SK-N-SH treated with all-trans-retinoic acid at 6 μM for 48 hours (cell line): ENCODE measurements at places on chromosomes 7 and 10.

- ATAC-seq, result no peak
Observed at GRCh38 chr7:150657526-150657925, 25.3 kb upstream of the GIMAP6 start.

DNA sequence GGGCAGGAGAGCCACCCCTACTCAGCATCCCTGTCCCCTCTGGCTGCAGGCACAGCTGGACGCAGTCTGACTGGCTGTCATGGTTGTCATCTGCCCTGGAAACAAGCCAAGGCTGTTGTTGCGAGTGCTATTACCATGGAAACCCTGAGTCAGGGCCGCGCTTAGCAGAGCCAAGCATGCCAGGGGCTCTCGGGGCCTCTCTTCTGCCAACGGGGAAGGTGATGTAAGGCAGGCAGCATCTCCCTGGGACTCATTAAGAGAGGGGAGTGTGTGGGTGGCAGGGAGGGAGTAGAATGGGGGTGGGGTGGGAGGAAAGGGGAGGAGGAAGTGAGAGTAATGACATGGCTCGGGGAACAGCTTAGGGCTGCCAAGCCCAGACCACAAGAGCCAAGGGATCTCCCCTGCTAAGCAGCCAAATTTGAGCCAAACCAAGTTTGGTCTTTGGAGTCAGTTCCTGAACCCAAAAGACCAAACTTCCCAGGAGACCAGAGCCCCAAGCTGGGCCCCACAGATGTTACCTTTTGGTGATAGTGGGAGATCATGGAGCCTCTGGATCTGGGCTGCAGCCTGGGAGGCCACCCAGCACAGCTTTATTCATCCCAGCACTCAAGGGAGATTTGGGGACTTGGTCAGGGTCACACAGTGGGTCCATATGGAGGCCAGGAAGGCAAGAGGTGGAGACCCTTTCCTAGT is 67.6 kb downstream of the TMEM130 start:
- peak; percentile 53; the same call in 1 of the 3 replicates for ATAC-seq

DNA sequence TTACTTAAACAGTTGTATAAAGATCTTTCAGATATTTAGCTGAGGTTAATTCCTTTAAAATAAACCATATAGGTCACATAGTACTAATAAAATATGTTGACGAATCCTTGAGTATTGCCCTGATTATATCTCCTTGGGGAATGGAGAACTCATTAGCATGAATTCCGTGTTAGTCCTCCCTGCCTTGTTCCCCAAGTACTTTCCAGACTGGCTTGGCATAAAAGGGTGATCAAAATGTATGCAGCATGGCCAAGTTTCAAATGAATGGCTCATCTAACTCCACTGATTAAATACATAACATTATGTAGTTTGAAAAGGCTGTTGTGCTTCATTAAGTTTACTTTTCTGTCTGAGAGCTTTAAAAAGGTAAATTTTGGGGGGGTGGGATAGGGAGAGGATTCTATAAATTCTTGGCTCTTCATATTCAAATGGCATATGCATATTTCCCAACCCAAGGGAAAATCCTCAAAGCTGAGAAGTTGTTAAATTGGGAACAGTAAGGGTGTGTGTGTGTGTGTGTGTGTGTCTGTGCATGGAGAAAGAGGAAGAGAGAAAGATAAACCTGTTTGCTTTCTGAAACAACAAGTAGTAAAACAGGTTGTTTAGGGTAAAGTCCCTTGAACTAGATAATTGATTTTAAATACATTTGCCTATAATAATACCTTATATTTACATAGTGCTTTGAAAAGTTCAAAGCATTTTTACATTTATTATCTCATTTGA is 4.8 kb upstream of the ADD3 start:
- no peak for ATAC-seq

- no peak for ATAC-seq
Observed at GRCh38 chr7:128841171-128841690, 11.0 kb downstream of the FLNC start.

GRCh38 chr10:35783305-35783838 is 141.3 kb upstream of the FZD8 start:
- peak; percentile 58 for ATAC-seq

DNA sequence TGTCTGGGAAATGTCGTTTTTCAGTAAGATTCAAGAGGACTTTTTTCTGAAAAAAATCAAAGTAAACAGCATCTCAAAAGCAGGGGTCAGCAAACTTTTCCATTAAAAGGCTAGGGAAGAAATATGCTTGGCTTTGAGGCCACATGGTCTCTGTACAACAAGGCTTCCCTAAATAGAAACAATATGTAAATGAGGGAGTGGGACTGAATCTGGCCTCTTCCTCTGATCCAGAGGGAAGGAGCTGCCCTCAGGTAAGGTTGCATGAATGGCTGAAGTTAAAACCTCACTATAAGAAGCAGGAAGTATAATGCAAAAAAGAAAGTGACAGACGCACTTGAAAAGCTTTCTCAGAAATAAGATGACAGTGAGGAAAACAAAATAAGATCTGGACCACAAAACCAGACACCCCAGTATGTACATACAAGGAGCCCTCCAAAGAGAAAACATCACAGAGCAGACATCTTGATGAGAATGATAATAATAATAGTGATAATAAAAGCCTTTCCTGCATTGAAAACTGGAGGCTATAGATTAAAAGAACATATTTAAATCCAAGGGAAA is 115.2 kb downstream of the PLXNA4 start:
- no peak for ATAC-seq

DNA sequence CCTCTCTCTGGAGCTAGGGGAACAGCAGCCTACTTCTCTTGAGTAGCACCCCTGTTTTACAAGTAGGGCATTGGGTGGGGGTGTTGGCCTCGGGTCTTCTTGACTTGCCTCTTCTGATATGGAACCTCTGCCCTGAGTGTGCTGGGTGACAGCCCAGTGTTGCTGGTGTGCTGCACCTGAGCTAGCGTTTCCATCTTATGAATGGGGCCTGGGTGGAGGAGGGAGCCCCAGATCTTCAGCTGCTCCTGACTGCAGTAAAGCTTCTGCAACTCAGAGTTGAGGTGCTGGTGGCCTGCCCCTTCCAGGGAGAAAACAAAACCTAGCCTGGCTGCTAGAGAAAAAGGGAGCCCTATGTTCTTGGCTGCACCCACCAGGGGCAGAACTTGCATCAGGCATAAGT is 202.5 kb upstream of the SHH start:
- ATAC-seq, result no peak

DNA sequence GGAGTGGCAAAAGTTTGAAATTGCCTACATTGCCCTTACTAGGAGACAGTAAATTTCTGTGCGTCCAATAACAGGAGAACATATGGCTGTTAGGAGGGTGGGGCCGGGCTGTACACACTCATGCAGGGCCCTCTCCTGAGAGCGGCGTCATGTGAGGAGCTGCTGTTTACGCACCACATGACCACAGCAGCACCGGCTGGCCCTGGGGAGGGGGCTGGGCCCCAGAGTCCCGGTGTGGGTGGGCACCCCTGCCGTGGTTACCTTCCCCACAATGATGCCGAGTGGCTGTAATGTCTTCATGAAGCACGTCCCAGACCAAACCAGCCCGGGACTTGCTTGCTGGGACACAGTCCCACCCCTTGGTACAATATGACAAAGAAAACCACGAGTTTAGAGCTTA is 308.7 kb downstream of the DNAJB6 start:
- ATAC-seq, result no peak

DNA sequence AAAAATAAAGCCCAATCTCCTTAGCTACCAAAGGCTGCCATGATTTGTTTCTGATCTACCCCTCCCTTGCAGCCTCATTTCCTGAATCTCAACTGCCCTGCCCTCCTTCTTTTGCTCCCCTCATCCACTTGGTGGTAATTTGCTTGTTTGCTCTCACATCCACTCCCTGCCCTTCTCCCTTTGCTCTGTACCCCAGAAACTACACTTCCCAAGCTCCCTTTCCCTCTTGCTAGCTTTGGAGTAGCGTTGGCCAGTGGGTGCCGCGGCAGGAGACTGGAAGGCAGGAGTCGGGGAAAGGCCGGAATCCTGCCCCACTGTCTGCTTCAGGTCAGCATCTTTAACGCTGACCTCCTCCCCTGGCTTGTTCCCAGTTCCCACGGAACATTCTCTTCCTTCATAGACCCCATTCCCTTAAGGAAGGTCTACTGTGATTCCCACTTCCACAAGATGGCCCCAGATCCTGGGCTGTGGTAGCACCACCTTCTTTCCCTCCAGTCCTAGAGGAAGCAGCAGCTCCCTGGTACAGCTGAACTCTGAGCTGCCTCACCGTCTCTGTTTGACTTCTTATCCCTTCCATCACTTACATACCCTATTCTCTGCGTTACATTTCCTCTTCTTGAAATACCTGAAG is 79.1 kb downstream of the PIK3CG start:
- no peak for ATAC-seq

GRCh38 chr10:114874827-114875411 is 53.3 kb downstream of the FHIP2A start:
- ATAC-seq, result peak; percentile 18; the same call in 1 of the 3 replicates

DNA sequence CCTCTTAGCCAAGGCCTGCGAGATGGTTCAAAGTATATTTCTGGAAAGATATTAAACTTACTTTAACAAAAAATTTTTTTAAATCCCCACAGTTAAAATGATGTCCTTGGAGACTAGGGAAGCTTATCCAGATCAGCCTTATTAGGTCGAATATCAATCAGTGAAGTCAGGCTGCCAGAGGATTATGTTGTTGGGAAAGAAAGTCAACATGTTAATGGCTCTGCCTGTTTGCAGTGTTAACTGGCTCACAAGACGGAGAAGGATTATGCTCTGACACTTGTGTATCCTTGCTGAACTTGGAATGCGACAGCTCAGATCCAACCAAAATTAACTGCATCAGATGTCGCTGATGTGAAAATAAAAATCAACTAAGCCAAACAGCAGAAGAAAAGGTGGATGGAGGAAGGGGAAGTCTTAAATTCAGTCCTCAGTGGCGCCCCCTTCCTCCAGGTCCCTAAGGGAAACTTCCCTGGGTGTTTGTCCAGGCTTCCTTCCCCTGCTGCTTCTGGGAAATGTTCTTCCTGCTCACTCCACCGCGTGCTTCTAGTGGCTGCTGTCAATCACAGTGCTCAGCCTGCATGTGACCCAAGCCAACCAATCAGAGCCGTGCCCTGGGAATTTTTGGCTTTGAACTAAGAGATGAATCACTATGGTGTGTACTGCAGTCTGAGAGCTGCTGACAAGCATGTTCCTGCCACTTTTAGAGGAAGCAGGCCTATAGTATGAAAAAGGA is 690.4 kb upstream of the NRP1 start:
- no peak for ATAC-seq

DNA sequence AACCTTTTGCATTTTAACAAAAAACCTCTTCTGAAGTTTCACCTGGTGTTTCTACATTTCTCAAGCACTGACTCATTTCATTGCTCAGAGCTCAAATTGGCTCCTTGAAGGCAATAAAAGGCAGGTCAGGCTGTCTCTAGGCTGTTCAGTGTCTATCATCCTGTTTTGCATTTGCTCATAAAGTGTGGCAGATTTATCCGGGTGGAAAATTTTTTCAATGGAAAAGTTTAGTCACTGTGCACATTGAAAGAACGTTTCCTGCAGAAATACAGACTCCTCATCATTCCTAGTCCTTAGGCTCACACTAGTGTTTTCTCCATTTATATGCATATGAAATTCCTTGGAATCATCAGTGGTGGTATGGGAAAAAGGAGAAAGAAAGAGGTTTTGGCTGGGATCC is 114.2 kb upstream of the DGKB start:
- peak; percentile 31; the same call in 2 of the 3 replicates for ATAC-seq

- no peak for ATAC-seq
Observed at GRCh38 chr7:6478186-6478585, 30.4 kb upstream of the DAGLB start.

- ATAC-seq, result no peak
Observed at GRCh38 chr10:476455-476780, 213.1 kb downstream of the DIP2C start.

DNA sequence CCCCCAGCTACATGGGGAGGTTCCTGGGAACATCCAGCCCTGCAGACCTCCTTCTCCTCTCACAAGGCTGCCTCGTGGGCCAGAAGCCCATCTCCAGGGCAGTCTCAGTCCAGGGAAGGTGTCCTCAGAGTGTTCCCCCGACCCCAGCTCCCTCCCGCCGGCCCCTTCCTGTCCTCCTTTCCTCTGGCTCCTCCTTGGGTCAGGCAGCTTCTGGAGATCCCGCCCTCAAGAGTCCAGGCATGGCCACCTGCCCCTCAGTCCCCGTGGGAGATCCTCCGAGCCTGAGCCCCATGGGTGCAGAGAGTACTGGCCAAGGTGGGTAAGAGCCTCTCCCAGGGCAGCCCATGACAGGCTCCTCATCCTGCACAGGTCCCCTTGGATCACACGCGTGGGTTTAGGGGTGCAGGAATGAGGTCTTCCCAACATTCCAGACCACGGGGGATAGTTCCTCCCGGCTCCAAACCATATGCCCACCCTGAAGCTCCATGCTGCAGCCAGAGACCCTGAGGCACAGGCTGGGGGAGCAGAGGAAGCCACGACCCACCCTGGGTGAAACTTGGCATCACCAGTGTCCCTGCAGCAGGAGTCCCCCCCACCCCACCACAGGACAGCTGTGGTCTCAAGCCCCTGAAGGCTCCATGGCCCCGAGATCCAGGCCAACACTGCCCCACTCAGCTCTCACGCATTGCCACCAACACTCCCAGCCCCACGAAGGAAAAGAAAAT is 65.5 kb downstream of the OAT start:
- no peak for ATAC-seq

DNA sequence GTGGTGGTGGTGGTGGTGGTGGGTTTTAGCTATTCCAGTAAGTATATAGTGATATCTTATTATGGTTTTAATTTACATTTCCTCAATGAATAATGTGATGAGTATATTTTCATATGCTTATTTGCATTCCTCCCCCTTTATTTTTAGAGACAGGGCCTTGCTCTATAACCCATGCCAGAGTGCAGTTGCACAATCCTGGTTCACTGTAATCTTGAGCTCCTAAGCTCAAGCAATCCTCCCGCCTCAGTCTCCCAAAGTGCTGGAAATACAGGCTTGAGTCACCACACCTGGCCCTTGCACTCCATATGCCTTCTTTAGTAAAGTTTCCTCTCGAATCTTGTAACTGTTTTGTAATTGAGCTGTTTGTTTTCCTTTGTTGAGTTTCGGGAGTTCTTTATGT is 577.7 kb upstream of the AUTS2 start:
- ATAC-seq, result no peak

GRCh38 chr7:20798081-20798693 is 11.5 kb upstream of the SP8 start:
- peak; percentile 75 for ATAC-seq

- ATAC-seq, result no peak
Observed at GRCh38 chr10:92678206-92678605, 11.5 kb upstream of the HHEX start.

- peak; percentile 28; the same call in 2 of the 3 replicates for ATAC-seq
Observed at GRCh38 chr10:78570633-78571235, 498.0 kb upstream of the ZMIZ1 start.

DNA sequence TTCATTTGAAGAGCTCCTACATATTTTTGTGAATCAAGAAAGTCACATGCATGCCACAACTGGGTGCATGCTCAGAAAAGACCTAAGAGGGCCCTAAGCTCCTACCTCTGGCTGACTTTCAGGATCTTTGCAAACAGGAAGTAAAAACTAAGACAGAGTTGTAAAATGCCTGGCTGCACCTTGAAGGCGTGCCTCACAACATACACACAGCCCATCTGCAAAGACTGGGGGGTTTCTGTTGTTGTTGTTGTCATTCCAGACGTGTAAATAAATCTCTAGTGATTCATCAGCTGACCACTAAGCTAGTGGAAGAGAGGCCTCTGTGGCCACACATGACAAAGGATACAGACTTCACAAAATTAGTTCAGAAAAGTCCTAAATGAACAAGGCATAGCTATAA is 31.8 kb downstream of the SMURF1 start:
- no peak for ATAC-seq

- no peak for ATAC-seq
Observed at GRCh38 chr7:116356333-116356965, 143.1 kb upstream of the CAV2 start.

- peak; percentile 25 for ATAC-seq
Observed at GRCh38 chr7:131106681-131107336, 220.9 kb upstream of the MKLN1 start.
